ENCODE measurements at places on chromosomes 4 and X.
A peak's percentile ranks its signal among the peaks of the same experiment; 100 is the strongest.

- no peak for DNase-seq
Observed at GRCh38 chrX:9252182-9252581, 212.7 kb upstream of the TBL1X start.

DNA sequence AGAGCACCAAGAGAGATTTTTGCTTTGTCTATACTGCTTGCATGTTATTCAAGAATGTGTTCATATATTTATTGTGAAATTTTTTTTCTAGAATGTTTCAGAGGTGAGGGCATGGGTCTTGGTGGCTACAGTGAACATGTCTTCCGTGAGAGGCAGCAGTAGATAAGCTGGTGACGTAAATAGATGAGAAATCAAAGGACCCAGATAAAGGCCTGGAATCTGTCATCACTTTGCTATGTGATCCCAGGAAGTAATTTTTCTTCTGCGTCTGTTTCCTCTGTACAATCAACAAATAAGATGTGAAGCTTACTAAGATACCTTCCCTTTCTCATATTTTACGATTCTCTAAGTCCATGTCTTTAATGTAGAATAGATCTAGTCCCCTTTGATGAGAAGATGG lies 129.1 kb downstream of the COL4A6 start:
- DNase-seq = no peak

DNA sequence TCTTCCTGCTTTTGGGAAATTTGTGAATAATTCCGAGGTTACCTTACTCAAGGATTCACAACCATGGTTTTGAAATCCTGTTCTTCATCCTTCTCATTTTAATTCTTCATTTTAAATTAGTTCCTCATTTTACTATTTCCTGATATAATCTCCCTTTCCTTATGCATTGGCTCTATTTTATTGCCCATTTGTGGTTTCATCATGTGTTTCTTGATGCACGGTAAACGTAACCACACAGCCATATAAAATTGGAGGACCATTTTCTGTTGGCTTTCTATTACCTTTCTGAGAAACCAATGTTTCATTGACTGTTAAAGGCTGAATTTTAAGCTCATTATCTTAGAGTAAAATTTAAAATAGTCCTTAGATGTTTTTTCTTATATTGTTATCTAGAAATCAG lies 100.3 kb upstream of the NDST4 start:
- DNase-seq = no peak

GRCh38 chrX:21960569-21961541 lies 20.3 kb downstream of the SMS start:
- no peak for DNase-seq

- DNase-seq = no peak
Observed at GRCh38 chrX:111151764-111152163, 55.8 kb downstream of the PAK3 start.

DNA sequence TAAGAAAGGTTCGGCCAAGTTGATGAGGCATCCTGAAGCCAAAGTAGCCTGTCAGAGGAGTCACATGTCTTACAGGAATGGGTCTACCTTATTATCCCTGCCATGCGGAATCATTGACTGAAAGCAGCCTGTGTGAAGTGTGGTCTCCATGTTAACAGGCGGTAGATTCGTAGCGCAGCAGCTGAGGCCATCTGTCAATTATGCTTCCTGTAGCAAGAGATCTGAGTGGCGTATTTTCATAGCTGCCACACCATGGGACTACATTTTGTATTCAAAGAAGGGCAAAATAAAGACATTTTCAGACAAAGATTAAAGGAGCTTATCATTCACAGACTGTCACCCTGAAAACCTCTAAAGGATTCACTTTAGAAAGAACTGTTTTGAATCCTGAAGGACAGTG lies 11.2 kb upstream of the MED14 start:
- peak; percentile 18 for DNase-seq

- no peak for DNase-seq
Observed at GRCh38 chr4:85994576-85994975, 365.3 kb downstream of the MAPK10 start.

DNA sequence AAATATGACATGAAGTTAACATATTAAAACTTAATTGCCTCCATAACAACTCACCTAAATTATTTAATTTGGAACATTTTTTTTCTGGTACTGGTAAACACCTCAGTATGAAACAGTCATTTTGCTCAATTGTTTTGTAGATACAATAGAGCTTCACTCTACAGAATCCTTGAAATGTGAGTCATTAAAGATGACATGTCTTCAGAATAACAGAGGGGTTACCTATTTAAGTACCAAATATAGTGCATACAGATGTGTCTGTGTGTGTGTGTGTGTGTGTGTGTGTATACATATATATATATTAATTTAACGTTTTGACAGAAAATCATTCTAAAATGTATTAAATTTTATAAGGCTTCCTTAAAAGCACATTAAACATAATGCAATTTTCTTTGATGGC lies 297.6 kb downstream of the INPP4B start:
- no peak for DNase-seq

DNA sequence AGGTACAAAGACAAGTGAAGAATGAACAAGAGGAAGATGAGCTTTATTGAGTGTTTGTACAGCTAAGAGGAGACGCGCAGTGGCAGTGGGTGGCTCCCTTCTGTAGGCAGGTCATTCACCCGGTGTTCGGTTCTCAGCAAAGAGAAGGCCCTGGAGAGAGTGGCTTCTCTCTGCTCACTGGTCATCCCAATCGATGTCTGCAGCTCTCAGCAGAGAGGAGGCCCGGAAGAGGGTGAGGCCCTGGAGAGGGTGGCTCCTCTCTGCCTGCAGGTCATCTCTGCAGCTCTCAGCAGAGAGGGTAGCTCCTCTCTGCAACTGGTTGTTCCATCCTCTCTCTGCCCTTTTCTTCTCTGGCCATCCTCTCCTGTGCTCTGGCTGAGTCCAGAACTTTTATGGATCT lies 126.5 kb downstream of the UGT8 start:
- no peak for DNase-seq

GRCh38 chr4:163663454-163664225 lies 169.2 kb downstream of the TMA16 start:
- no peak for DNase-seq

DNA sequence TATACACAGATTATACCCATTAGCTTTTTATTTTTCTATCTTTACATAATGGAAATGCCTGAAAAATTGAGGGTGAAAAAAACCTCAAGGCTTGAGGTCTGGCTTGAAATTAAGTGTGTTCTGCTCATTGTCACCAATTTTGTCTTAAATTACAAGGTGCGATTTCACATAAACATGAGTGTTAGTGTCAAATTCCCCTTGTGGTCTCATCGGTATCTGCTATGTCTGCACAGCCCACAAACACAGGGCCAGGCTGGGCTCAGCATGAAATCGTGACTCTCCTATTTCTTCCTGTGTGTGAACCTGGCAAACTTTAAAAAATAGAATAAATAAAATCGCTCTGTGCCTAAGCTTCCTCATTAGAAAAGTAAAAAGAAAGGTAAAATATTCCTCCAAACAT lies 109.1 kb downstream of the CRLF2 start:
- DNase-seq = no peak

- no peak for DNase-seq
Observed at GRCh38 chr4:187608001-187608421, 387.6 kb upstream of the ZFP42 start.

DNA sequence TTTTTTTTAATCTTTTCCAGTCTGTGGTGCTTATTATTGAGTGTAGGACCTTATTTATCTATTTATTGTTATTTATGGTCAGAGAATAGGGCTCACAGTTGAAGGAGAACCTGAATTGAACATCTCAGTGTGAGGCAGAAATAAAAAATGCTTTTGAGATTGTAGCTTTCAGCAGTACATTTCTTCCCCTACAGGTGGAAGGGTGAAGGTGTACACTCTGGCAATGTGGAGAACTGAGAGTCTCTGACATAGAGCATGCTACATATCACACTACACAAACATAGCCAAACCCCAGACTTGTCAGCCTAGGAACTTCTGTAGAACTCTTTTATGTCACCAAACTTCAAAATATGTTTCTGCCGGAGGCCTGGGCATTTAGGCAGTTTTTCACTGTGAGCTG lies 140.2 kb downstream of the STIM2 start:
- DNase-seq = no peak

DNA sequence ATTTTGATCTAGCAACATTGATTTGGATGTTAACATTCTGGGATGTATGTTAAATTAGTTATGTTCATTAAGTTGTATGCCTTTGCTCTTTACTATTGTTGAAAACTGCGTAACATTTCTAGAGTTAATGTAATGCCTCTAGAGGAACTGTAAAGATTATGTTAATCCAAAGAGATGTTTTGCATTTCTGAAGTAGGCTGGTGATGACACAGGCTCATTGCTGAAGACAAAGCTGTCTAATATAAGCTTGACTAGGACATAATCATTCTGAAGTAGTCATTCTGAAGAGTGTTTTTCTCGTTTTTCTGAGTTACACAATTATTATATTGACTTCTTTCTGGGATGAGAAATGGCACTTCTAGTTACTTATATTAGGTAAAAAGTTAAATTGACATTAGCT lies 72.9 kb downstream of the LRP2BP start:
- DNase-seq = no peak

GRCh38 chr4:15004739-15005301 lies 2.5 kb downstream of the CPEB2 start:
- DNase-seq = no peak

GRCh38 chr4:102525097-102525496 lies 23.9 kb downstream of the NFKB1 start:
- DNase-seq = no peak

- peak; percentile 63 for DNase-seq
Observed at GRCh38 chrX:8191022-8191421, 20.0 kb upstream of the VCX2 start.

DNA sequence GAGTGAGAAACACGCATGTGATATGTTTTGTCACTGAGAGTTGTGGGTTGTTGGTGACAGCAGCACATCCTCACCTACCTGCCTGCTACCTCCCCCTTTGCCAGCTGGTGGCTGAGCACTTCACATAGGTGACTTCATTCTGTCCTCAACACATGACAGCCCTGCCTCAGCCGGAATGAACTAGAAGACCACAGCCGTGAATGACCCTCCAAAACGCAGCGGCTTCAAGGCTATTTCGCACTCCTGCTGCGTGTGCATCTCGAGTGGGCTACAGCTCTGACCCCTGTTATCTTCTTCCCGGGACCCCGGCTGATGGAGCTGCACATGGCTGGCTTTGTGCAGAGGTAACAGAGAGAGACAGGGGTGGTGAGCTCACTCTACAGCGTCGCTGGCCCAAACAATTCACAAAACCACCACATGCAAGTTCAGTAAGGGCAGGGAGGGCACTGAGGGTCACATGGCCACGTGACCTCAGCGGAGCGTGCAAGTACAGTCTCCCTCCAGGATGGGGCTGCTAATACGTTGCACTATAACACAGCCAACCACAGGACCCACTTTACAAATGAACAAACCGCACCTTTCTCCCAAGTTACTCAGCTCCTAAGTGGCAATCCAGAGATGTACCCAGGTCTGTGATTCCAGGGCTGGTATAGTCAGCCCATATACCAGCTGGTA lies 6.3 kb upstream of the PPP2R2C start:
- DNase-seq = no peak

- no peak for DNase-seq
Observed at GRCh38 chr4:19776021-19776459, 475.7 kb upstream of the SLIT2 start.

DNA sequence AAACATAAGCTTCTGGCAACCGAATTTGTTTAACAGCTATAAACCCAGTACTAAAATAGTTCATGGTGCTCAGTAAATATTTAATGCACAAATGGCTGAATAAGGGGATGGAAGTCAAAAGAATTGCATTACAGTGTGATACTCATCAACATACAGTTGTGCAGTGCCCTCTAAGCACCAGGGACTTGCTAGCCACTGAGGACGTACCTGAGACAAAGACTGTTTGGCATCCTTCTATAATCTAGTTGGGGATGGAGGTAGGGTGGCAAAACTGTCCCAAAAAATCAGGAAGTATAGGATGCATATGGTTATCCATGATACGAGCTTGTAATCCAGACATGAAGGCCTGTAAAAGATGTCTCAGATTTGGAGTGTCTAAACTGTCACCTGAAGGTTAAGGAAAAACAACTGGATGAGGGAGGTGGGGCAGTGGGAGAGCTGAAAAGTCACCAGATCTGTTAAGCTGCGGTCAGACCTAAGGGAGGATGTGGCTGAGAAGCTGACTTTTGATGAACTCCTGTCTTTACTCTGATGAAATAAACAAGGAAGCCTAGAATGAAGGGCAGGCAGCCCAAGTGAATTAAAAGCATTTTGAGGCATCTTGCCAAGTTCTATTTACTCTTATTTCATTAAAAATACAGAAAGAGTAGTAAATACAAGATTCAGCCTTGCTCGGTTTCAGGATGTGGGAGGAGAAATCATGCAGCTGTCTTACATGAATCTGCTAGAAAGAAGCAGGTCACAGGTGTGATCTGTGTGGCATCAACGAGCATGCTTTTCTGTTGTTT lies 12.0 kb upstream of the CD38 start:
- no peak for DNase-seq

DNA sequence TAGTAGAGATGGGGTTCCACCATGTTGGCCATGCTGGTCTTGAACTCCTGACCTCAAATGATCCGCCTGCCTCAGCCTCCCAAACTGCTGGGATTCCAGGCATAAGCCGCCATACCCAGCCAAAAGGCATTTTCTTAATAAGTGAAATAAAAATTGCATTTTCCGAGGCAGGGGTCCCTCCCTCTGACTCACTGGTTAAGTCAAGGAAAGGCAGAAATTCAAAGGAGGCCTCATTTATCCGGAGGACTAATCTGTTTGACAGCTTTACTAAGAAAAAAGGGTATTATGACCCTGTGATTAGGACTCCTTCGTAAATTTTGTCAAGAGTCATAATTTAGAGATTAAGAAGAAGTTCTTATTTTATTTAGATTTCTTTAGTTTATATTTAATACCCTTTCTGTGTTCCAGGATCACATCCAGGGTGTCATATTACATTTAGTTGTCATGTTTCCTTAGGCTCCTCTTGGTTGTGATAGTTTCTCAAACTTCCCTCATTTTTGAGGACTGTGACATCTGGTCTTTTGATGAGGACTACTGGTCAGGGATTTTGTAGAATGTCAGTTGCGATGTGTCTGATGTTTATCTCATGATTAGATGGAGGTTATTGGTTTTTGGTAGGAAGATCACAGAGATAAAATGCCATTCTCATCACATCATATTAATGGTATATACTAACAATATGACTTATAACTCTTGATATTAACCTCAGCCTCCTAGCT lies 753.7 kb upstream of the AMOT start:
- no peak for DNase-seq

DNA sequence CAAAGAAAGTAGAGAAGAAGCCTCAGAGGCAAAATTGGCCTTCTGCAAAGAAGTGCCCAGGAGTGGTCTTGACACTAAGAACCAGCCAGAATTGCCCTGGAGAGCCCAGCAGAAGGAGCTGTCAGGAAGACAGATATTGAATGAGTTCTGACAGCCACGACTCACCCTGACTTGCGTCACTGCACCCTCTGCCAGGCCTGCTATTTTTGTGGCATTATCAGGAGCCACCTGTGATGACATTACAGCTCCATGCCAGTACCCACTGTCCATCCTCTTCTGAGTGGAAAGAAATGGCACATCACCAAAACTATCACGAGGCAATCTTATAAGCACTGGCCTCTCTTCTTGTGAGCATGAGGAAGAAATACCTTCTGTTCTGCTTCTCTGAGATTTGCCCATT lies 67.7 kb downstream of the SMIM20 start:
- no peak for DNase-seq

- no peak for DNase-seq
Observed at GRCh38 chr4:26356081-26356501, 35.3 kb downstream of the RBPJ start.

- no peak for DNase-seq
Observed at GRCh38 chrX:133958997-133959688, 26.3 kb downstream of the GPC3 start.

- DNase-seq = no peak
Observed at GRCh38 chr4:6200011-6200921, at the start of gene JAKMIP1. TSS of gene JAKMIP1 (minus strand) at chr4:6200549. CDS start at chr4:6112850, 87,699 bp downstream.
